ENCODE measurements at places on chromosomes 12 and 14.

DNA sequence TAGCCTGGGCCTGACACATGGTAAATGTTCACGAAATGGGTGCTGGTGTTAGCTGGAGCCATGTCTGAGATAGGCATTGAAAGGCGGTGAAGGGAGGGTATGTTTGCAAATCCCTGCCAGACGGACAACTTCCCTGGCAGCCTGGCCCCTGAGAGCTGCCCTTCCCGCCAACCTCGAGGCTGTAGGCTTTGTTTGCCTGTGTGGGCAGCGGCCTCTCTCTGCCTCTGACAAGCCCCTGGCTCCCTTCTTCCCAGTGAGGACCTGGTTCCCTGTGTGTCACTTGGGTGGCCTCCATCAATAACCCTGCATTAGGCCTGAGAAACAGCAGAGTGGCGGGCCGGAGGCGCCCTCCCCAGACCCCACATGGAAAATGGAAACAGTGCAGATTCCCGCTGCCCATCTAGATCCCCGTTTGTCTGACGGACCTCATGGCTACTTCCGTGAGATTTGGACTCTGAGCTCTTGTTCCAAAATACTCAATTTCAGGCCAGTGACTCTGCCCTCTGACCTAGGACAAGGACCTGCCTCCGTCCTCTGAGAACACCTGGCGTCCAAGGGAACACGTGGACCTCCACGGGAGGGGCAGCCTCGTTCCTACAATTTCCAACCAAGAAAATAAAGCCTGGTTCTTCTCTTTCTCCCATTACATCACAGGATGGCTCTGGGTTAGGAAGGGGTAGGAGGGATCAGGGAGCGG lies 325.5 kb downstream of the DPF3 start:
- no peak for DNase-seq

- DNase-seq: no peak
These were observed 41.9 kb upstream of the ABCC9 start for GRCh38 chr12:21983095-21983494.

DNA sequence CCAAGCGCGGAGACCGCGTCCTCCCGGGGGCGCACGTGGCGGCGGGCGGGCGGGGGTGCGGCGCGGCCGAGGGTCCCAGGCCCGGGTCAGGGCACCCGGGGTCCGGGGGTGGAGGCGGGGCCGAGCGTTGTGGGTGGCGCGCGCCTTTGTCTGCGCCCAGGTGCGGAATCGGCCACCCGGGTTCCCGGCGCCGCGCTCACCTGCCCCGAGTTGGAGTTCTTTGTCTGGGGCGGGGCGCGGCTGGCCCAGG lies 50.1 kb downstream of the LRCOL1 start:
- no peak for DNase-seq

DNA sequence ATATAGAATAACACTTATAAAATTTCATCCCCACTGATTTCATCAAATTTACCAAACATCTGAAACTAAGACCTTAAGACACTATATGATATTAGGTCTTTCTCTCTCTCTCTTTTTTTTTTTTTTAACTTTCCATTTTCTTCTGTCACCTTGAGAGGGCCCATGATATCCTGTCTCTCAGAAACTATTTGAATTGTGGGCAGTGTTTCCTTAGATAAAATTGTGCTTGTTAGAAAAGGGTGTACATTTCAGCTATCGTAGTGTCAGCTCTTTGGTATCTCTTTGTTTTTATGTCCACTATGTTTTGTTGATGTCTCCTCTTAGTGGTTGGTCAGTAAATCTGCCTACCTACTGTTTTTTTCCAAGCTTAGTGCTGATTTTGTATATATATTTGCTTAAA lies 23.8 kb downstream of the DNM1L start:
- no peak for DNase-seq
